CD4-positive, alpha-beta T cell treated with Interleukin-21 for 1 hour (primary cell): ENCODE measurements at places on chromosomes 2 and 18.

DNA sequence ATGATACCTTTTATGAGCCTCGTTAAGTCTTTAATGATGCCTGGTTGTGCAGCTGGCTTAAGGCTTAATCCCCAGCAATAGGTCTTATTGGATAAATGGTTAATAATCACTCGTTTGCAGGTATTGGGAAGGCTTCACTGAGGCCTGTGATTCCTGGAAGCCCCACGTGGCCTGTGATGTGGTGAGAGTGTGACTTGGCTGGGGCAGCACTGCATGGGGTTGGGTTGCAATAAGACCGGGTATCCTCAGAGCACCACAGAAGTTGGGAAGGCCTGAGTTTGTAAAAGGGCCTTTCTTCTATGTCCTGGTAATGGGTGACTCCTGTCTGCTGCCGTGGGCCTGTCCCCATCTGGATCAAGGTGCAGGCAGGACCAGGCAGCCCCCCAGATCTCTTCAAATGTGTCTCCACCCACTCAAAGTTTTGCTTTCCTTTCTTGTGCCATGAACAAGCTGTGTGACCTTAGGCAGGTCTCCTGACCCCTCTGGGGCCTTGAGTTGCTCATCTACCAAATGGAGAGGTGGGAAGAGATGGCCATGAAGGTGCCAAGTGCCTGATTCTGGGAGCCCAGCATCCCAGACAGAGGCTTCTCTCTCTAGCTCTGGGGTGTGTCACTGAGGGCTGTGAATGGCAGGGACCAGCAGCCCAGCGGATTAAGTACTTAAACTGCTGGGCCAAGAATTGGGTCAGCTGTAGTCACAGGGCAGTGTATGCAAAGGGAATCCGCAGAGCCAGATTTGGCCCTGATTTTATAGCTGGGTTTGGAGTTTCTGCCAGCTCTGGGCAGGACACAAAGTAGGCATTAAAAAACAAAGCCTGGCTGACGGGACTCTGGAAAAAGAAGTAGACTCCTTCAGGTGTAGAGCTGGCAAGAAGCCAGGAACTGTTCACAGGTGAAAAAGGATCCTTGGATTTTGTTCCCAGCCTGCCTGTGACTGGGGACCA lies 24.4 kb downstream of the LBH start:
- no peak for DNase-seq

GRCh38 chr2:101017371-101017770 lies 15.3 kb downstream of the RPL31 start:
- DNase-seq: no peak

GRCh38 chr2:207046724-207047123 lies 107.4 kb downstream of the CPO start:
- DNase-seq: peak; percentile 59

- DNase-seq: no peak
These were observed 425.4 kb downstream of the NYAP2 start for GRCh38 chr2:225824748-225825449.

DNA sequence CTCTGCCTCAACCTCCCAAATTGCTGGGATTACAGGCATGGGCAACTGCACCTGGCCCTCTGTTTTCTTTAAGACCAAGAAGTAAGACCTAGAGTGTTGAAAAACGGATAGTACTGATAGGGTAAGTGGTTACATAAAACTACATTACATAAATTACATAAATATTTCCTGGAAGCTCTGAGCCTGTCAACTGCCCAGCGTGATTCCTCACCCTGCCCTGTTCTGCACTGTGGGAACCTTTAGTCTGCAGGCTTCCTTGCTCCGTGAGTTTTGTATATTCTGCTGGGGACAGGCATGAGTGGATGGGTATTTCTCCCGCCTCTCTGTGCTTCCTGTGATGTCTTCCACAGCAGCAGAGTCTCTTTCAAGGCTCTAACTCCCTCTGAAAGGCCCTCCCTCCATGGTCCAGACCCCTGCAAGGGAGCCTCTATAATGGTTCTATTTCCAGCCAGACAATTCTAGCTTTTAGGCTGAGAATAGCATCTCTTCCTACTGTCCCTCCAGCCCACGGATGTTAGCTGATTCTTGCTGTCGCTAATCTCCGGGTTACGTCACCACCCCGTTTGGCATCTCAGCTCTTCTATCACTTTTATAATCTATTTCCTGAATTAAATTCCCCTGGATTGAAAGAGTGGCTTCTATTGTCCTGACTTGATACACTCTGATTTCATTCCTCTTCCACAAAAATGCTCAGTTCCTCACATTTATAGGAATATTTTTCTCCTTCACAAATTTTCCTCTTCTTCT lies 49.5 kb upstream of the PLEKHM3 start:
- no peak for DNase-seq

DNA sequence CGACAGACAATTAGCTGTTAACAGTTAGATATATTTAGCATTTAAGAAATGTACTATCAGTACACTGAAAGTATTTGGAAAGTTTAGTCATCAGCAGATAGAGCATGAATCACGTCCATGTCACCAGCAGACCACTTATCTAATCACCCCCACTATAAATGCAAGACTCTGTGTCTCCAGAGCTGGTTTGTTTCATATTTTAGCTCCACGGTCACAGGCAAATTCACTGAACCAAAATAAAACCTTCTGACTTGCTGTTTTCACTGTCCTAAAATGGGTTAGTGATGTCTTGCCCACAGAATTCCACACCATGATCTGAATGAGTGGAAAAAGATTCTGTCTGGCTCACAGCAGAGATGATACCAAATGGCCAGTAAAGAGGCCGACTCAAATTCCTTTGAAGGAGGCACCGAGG lies 64.9 kb downstream of the CDH2 start:
- DNase-seq: no peak
